Stimulated activated CD4-positive, alpha-beta T cell treated with anti-CD3 and anti-CD28 coated beads, Interleukin-15, amount 100 ng/mL, for 48 hours (primary cell): ENCODE measurements at places on chromosomes 5 and 9.
A peak's percentile ranks its signal among the peaks of the same experiment; 100 is the strongest.

DNA sequence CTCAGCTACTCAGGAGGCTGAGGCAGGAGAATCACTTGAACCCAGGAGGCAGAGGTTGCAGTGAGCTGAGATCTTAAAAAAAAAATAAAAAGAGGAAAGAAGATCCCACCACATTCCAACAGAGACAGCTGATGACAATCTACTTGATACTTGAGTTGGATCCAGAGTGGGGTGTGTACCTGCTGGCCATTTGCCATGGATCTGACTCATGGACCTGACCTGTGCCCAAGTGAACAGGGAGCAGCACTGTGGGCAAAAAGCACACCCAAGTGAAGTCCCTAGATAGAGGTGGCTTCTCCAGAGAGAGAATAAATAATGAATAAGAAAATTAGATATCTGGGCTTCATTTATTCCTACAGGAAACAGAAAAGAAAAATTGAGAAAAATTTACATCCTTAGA, 81.2 kb upstream of the MIER3 start:
- no peak for DNase-seq

GRCh38 chr9:37531699-37532098, 44.5 kb downstream of the FBXO10 start:
- no peak for DNase-seq

DNA sequence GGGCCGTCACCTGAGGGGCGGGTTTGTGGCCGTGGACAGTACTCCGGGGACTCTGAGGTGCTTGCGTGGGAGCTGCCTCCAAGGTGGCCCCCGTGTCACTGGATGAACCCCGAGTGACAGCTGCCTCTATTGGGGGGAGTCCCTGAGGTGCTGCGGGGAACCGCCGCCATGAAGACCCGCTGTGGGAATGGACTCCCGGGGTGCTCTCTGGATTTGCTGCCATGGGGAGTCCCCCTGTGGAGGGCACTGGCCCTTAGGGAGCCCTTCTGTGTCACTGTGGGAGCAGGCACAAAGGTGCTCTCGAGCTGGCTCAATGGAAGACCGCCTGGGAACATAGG, 100.2 kb upstream of the CCL21 start:
- DNase-seq: no peak

GRCh38 chr5:120504057-120504456, 40.0 kb downstream of the PRR16 start:
- no peak for DNase-seq

DNA sequence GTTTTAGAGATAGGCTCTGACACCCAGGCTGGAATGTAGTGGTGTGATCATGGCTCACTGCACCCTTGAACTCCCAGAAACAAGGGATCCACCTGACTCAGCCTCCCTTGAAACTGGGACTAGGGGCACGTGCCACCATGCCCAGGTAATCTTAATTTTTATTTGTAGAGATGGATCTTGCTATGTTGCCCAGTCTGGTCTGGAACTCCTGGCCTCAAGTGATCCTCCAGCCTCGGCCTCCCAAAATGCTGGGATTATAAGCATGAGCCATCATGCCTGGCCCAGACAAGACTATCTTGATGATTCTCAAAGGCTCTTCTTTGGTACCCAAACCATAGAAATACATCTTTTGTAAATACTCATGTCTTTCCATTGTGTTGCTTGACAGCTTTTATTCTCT, 10.8 kb downstream of the OSMR start:
- no peak for DNase-seq

GRCh38 chr5:64569858-64570257, 64.0 kb downstream of the RGS7BP start:
- no peak for DNase-seq

DNA sequence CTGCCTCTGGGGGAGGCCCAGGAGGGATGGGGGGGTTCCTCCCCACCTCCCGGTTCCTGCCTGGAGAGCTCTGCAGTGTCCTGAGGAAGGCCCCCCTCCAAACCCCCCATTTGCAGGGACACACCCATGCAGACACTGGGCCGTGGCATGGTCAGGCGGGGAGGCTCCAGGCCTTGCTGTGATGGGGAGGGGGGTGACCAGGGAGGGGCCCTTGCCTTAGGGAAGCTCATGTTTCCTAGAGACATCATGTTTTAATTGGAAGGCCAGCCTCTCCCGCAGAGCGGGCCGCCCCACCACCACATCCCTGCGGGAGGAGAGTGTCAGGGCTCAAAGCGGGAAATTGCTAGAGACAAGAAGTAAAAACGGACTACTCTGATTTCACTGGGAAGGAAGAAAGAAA, 12.0 kb downstream of the PRRX2 start:
- DNase-seq: no peak

- no peak for DNase-seq
These were observed 143.3 kb upstream of the SMARCA2 start for GRCh38 chr9:1871626-1872419.

DNA sequence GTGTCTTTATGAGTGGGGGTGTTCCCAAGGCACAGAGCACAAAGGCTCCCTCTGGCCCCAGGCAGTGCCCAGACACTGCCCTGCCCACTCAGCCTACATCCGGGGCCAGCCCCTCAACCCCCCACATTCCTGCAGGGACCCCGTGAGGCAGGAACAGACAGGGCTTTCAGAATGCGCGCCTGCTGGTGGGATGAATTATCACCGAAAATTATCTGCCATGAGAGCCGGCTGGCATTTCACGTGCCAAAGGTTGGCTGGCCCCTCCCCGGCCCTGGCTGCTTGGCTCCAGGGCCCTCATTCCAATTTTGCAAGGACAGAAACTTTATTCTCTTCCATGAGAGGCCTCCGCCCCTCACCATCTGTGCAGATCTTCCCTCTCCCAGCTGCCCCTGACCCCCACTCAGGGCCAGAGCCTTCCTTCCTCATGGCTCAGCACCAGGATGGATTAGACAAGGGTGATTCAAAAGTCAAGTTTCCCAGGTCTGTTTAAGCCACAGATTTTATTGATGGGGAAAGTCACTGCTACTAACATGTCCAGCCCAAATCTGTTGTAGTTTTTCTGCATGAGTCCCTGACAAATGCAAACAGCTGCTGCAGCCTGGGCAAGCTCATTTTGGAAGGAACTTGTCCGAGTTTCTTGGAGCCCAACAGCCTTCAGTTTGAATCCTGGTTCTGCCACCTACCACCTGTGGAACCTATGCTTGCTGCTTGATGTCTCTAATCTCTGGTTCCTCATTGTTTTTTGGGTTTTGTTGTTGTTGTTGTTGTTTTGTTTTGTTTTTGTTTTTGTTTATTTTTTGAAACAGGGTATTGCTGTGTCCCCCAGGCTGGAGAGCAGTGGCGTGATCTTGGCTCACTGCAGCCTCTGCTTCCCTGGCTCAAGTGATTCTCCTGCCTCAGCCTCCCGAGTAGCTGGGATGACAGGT, 32.3 kb upstream of the WDR38 start:
- DNase-seq: no peak

GRCh38 chr5:54638106-54638505, 120.5 kb downstream of the SNX18 start:
- no peak for DNase-seq

- DNase-seq: no peak
These were observed 300.5 kb downstream of the IRX1 start for GRCh38 chr5:3896098-3896497.

- no peak for DNase-seq
These were observed 131.4 kb downstream of the OXCT1 start for GRCh38 chr5:41738710-41739354.

DNA sequence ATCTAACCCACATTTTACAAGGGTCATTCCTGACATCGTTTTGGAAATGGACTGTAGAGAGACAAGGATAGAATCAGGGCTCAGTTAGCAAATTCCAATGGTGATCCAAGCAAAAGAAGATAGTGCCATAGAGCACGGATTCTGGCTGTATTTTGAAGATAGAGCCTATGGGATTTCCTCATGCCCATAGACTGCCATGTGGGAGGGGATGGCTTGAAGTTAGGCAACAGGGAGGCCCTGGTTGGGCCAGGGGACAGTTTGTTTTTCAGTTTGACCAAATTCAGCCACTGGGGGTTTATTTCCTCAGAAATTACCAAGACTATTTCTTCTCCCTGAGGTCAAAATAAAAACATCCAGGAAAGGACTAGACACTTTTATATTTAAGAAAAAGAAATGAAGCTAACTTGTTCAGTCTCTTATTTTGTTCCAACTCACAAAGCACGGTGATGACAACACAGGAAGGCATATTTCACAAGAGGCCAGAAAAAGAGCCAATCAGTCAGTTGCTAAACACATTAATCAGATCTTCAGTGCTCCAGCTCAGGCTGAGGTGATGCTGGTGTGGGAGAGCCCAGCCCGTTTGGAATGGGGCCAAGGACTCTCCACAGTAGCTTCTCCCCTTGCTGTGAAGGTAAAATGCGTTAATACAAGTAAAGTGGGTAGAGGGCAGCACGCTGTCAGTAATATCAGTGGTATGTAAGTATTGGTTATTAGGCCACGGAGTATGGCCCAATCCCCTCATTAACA, 4.4 kb upstream of the DCTN4 start:
- DNase-seq: no peak

DNA sequence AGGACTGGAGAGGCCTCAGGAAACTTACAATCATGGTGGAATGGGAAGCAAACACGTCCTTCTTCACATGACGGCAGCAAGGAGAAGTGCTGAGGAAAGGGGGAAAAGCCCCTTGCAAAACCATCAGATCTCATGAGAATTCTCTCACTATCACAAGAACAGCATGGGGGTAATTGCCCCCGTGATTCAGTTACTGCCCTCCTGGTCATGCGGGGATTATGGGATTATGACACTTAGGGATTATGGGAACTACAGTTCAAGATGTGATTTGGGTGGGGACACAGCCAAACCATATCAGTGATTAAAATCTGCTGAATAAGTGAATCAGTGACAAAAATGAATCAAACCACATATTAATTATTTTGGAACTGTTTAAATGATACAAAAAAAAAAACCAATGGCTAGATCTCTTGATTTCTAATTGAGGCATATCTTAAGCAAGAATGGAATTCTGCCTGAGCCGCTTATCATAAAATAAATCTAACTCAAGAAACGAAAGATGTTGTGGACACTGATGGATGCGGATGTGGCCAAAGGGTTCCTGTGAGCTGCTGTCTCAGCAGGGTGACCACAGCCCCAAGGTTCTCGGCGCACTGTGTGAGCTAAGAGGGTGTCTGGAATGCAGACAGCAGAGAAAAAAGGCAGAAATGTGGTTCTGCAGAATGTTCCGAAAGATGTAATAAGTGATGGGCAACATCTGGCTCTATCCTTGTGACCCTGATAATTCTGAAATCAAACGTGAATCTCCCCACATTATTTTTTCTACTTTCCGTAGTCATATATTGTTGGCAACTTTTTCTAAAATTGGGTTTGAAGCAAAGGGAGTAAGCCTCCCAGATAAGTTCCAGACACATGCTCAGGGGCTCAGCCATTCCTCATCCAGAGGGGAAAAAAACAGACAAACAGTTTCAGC, 107.2 kb upstream of the ICE1 start:
- no peak for DNase-seq

DNA sequence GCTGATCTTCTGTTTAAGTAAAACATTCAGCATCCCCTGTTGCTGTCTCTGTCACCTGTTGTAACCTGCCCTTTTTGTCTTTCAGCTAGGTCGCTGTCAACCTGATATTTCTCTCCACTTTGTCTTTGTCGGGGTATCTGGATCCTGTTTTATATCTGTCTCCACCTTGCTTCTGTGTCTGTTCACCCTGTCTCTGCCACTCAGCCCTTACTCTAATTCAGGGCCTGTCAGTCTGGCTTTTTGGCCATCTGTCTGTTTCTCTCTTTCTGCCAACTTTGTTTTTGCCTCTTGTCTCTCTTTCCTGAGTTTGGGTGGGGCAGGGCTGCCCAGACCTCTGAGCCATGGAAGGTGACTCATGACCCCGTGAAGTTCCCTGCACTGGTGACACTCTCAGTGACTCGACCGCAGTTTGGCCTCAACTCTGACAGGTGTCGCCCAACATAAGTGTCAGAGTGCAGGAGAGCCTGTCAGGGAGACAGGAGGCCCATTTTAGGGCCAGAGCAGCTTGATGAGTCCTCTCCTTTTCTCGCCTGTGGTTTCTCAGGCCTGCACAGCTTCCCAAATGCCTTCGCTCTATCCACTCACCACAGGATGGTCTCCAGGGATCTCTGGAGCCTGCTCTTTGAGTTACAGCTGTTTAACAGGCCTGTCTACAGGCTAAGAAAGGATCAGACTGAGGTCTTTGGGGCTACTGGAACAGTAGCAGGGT, 868 bp downstream of the ZBTB43 start:
- peak; percentile 83 for DNase-seq

DNA sequence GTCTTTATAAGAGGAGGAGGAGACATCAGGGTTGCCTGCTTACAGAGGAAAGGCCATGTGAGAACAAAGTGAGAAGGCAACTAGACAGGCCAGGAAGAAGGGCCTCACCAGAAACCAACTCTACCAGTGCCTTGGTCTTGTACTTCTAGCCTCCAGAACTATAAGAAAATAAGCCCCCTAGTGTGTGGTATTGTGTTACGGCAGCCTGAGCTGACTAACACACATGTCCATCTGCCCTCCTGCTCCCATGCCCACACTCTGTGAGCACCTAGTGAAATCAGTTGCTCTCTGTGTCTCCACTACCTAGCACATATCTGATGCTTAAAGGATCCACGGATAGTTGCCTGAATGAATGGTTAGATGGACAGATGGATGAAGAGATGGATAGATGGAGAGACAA, 6.9 kb downstream of the AK3 start:
- DNase-seq: no peak

GRCh38 chr9:86281593-86282076, 703 bp downstream of the ISCA1 start:
- peak; percentile 10 for DNase-seq
